ENCODE measurements at places on chromosomes 13 and 19.

DNA sequence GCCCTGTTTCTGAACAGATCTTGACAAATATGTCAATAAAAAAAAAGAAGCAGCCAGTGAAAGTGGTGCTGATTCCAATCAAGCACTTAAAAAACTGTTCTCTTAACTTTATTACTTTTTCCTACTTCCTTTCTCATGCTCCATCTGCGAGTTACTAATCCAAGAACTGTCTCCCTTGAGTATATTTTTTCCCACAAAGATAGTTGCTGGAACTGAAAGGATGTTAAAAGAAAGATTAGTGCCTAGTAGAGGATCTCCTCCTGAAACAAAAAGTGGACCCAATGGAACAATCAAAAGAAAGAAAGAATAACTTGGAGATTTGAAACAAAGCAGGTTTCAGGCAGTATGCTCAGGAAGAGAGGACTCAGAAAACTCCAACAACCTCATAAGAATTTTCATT lies 1034.8 kb downstream of the PCDH17 start:
- DNase-seq = no peak

DNA sequence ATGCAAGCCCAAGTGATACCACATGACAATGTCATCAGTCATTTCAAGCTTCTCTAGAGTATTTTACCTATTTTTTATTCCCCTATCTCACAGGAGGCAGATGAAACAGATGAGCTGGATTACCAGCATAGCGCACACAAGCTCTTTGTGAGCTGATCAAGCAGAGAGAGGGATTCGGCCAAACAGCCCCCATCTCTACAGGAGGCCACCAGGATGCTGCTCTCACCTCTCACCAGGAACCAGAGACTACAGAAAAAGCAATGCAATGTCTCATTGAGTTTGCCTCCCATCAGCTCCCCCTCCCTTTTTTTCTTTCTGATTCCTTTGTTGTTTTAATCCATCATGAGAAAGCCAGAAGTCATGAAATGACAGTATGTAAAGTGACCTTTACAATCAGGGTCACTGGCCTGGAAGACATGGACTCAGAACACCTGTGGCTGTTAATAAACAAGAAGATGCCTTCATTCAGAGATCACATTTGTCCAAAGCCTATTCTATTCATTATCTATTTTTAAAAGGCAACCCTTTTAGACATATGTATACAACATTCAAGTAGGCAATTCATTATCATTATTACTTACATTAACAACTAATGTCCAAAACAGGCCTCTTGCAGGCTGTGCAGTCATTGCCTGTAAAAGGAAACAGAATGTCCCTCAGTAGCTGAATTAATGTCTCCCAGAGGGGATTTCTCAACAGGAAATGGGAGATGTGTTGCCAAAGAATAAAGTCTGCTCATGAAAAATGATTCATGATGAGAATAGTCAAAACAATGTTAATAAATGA lies 656.6 kb downstream of the TBC1D4 start:
- no peak for DNase-seq

DNA sequence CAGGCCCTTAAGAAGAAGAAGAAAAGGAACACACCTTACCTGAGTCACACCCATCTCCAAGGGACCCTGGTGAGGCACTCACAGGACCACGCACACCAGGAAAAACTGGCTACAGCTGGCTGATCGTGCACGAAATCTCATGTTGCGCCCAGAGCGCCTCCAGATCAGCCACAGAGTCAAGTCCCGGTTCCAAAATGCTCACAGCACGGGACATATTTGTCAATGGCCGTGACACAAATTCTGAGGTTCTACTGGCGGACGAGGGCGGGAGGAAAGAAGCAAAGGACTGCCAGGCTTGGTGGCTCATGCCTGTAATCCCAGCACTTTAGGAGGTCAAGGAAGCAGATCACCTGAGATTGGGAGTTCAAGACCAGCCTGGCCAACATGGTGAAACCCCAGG lies 21.5 kb downstream of the SH3GL1 start:
- DNase-seq = no peak

- DNase-seq = no peak
Measured at GRCh38 chr13:26888632-26889031, 128.0 kb upstream of the GPR12 start.

DNA sequence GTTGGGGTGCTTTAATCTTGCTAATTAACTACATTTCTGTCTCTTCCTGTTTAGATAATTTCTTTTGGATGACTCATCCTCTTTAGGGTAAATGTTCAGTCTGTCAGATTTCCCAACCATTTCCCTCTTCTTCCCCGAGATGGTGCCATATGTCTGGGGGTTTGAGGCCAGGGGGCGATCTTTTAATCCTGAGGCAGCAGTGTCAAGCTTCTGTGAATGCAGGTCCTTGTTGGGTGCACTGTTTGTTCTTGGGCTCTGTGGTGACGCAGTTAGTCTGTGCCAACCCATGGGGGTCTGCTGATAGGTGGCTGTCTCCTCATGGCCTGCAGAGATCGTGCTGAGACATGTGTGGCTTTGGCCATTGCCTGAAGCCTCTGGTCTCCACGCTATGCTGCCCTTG lies 420.4 kb downstream of the NDFIP2 start:
- DNase-seq = no peak

DNA sequence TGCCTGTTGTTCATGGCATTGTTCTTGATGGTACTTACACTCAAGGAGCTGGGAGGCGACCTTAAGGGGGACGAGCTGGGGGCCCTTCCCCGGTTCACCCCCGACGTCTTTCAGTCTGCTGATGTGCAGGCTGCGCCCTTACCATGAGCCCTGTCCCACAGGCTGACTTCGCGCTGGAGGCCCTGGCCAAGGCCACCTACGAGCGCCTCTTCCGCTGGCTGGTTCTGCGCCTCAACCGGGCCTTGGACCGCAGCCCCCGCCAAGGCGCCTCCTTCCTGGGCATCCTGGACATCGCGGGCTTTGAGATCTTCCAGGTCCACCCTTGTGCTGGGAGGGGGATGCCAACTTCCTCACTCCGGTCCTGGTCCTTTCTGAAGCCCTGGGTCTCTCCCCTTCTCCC lies 45.4 kb downstream of the MYH14 start:
- no peak for DNase-seq

- peak; percentile 90 for DNase-seq
Measured at GRCh38 chr19:13154911-13155471, 4.8 kb downstream of the IER2 start.

DNA sequence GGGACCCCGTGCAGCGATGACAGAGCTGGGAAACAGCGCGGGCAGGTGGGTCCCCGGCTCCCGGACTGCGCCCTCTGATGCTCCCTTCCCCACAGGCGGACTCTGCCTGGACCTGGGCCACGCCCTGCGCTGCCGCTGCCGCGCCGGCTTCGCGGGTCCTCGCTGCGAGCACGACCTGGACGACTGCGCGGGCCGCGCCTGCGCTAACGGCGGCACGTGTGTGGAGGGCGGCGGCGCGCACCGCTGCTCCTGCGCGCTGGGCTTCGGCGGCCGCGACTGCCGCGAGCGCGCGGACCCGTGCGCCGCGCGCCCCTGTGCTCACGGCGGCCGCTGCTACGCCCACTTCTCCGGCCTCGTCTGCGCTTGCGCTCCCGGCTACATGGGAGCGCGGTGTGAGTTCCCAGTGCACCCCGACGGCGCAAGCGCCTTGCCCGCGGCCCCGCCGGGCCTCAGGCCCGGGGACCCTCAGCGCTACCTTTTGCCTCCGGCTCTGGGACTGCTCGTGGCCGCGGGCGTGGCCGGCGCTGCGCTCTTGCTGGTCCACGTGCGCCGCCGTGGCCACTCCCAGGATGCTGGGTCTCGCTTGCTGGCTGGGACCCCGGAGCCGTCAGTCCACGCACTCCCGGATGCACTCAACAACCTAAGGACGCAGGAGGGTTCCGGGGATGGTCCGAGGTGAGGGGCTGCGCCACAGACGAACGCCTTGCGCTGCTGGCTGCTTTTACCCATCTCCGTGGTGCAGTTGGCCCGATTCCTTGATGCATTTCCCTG lies 7.8 kb upstream of the SELENOV start:
- peak; percentile 64 for DNase-seq

- DNase-seq = no peak
Measured at GRCh38 chr13:110363010-110363409, 55.9 kb downstream of the COL4A2 start.

GRCh38 chr13:82898586-82898985 lies 983.7 kb downstream of the SLITRK1 start:
- no peak for DNase-seq

GRCh38 chr13:94640721-94641120 lies 39.1 kb downstream of the GPR180 start:
- no peak for DNase-seq

GRCh38 chr13:110294146-110294545 lies 12.8 kb downstream of the COL4A1 start:
- DNase-seq = no peak

- DNase-seq = no peak
Measured at GRCh38 chr13:32859707-32860292, 156.4 kb upstream of the KL start.

- DNase-seq = no peak
Measured at GRCh38 chr19:47723581-47723940, 10.3 kb downstream of the EHD2 start.

GRCh38 chr13:100773429-100773828 lies 98.8 kb upstream of the TMTC4 start:
- no peak for DNase-seq

- no peak for DNase-seq
Measured at GRCh38 chr13:95955255-95955654, 97.9 kb downstream of the UGGT2 start.

- DNase-seq = no peak
Measured at GRCh38 chr13:100510208-100510957, 78.2 kb downstream of the GGACT start.

DNA sequence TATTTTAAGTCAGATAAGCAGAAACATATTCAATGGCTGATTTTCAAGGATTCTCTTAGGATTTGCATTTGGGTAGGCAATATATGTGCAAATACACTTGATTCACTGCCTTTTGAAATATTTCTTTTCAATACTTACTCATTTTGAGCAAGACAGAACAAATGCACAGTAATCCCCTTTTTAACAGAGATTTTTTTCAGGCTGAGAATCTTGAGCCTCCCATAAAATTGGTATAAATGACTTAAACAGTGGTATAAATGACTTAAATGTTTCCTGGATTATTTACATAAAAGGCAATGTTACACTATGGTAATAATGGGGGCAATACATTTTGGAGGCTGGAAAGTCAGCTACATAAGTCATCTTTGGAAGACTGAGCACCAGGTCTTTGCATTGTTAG lies 389.0 kb downstream of the OLFM4 start:
- DNase-seq = no peak

GRCh38 chr13:61891401-61891800 lies 475.8 kb upstream of the PCDH20 start:
- DNase-seq = no peak

GRCh38 chr19:29538651-29539050 lies 12.9 kb downstream of the VSTM2B start:
- no peak for DNase-seq

- no peak for DNase-seq
Measured at GRCh38 chr19:50836543-50837195, 3.3 kb upstream of the KLK15 start.

GRCh38 chr13:27607125-27607524 lies 13.2 kb downstream of the LNX2 start:
- DNase-seq = no peak

GRCh38 chr13:23889615-23890607 lies 711 bp upstream of the MIPEP start:
- DNase-seq = no peak

DNA sequence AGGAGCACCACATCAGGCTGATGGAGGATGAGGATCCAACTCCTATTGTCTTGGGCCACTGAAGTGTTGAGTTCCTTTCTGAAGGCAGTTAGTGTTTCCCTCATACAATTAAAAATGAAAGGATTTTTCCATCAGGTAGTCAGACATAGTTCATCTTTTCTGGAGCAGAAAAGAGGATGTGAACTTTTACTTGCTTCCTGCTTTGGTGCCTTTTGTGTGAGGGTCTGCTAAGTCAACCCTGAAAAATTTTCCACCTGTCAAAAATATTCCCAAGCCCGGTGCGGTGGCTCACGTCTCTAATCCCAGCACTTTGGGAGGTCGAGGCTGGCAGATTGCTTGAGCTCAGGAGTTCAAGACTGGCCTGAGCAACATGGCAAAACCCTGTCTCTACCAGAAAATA lies 43.9 kb downstream of the RGCC start:
- no peak for DNase-seq

DNA sequence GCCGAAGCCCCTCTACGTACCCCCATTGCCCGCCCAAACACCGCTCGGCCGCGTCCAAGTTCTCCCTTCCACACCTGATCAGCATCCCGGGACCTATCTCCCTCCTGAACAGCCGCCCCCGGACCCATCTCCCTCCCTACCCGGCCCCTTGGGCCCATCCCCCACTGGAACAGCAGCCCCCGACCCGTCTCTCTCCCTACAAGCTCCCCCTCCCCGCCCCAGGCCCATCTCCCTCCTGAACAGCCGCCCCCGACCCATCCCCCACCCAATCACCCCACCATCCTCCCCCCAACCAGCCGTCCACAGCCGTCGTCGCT lies 610 bp downstream of the ZSCAN1 start:
- DNase-seq = no peak

GRCh38 chr13:105328212-105328611 lies 1207.2 kb downstream of the EFNB2 start:
- no peak for DNase-seq

GRCh38 chr19:5460748-5461147 lies 5.5 kb downstream of the ZNRF4 start:
- no peak for DNase-seq

DNA sequence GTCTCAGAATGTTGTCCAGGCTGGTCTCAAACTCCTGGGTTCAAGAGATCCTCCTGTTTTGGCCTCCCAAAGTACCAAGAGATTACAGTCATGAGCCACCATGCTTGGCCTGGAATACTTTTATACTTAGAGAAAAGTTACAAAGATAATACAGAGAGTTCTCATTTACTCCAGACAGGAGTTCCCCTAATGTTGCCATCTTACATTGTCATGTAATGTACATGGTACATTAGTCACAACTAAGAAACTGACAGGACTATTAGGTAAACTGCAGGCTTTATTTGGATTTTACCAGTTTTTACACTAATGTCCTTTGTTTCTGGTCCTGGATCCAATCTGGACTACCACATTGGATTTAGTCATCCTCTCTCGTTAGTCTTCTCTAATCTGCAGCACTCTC lies 2.3 kb upstream of the C19orf84 start:
- DNase-seq = no peak

GRCh38 chr13:101258071-101258470 lies 158.2 kb downstream of the NALCN start:
- DNase-seq = peak; percentile 71

GRCh38 chr13:30415430-30416030 lies 6.8 kb upstream of the UBE2L5 start:
- DNase-seq = no peak

Data from activated CD8-positive, alpha-beta memory T cell treated with anti-CD3 and anti-CD28 coated beads, Interleukin-2, amount 10 ng/mL, durations not matched to agents 7 days and 5 days (primary cell).